ENCODE measurements at places on chromosomes 4 and X.
A peak's percentile ranks its signal among the peaks of the same experiment; 100 is the strongest.

DNA sequence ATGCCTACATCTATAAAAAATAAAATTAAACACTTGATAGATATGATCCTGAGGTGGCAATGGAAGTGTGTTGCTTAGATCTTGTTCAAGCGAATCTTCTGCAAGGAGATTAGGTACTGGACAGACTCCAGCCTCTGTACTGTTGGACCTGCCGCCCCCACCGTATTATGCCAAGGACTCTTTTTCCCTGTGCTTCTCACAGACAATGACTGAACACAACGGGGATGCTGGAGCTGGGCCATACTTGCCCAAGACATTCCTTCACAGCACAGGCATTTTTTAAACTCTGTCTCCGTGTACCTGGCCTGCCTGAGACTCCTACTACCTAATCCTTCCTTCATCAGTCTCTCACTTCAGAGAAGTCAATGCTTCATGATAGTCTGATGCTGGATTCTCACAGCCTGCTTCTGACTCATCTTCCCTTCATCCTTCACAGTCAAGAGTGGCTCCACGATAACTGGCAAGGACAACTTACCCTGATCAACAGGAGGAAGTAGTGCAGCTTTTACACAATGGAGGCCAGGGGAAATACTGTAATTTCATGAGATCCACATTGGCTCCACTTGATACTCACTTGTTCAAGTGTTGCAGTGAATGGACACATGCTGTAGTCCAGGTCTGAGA lies 754.6 kb upstream of the AGA start:
- DNase-seq = no peak

GRCh38 chr4:2101346-2102044 lies 42.4 kb downstream of the NAT8L start:
- no peak for DNase-seq

DNA sequence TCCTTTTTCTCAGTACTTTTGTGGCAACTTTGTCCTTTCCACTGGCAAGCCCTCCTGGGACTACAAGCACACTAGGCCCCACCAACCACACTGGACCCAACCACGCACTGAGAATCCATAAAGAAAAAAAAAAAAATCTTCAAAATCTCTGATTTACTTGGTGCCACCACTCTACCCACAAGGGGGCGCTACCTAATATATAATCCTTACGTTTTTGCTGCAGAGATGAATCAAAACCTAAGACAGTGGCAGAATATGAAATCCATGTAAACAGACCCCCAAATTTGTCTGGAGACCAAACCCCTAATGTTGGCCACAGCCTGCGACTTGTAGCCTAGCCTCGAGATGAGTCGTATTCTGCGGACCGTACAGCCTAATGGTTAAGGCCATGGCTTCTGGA lies 63.5 kb upstream of the ARHGAP36 start:
- DNase-seq = peak; percentile 33

GRCh38 chrX:14030174-14030530 lies 460 bp upstream of the GEMIN8 start:
- DNase-seq = no peak

DNA sequence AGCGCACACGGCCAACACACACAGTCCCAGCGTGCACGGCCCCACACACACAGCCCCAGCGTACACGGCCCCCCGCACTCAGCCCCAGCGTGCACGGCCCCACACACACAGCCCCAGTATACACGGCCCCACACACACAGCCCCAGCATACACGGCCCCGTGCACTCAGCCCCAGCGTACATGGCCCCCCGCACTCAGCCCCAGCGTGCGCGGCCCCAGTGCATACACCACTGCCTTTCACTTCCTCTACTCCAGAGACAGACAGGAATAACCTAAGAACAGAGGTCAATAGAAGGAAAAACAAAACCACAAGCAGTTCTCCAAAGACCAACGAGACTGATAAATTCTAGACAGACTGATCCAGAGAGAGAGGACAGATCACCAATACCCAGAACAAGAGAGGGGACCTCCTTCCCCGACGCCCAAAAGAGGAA lies 17.1 kb downstream of the GAK start:
- no peak for DNase-seq

DNA sequence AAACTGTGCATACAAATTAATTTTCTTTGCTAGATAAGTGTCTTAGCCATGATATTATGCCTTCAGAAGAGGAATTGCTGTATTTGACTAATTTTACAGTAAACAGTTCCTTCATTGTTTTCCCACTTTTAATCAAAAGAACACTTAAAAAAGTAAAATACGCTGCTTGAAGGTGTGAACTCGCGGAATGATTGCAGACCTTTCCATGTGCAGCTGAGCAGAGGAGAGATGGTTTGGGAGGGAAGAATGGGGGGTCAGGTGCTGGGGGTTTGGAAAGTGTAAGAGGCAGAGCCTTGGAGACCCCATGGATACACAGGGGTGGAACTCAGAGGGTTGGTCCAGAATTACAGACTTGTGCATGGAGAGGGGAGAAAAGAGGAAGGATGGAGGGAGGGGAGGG lies 15.3 kb downstream of the CYTL1 start:
- no peak for DNase-seq

DNA sequence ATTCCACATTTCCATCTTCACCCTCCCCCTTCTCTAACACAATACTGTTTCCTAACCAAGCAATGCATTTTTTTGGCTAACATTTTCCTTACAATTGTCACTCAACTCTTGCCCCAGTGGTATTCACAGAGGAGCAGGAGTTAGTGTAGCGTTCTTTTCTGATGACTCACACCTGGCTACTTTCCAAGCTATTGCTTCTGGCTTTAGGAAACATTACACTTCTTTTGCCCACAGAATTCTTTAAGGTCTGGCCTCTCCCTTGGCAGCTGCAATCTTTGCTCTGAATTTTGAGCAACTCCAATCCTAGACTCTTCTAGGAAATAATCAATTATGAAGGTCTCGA lies 27.5 kb upstream of the PDGFC start:
- DNase-seq = no peak

GRCh38 chr4:57190601-57191481 lies 80.7 kb upstream of the IGFBP7 start:
- DNase-seq = peak; percentile 38

DNA sequence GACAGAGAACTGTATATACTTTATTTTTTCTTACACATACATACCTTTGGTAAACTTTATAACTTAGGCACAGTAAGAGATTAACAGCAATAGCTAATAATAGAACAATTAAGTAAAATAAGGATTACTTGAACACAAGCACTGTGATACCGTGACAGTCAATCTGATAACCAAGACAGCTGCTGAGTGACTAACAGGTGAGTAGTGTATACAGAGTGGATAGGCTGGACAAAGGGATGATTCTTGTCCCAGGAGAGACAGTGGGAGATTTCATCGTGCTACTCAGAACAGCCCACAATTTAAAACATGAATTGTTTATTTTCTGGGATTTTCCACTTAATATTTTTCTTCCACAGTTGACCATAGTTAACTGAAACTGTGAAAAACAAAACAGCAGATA lies 411.8 kb downstream of the PPP1R2C start:
- no peak for DNase-seq

- DNase-seq = no peak
Observed at GRCh38 chr4:41000356-41000755, 214.0 kb downstream of the APBB2 start.

DNA sequence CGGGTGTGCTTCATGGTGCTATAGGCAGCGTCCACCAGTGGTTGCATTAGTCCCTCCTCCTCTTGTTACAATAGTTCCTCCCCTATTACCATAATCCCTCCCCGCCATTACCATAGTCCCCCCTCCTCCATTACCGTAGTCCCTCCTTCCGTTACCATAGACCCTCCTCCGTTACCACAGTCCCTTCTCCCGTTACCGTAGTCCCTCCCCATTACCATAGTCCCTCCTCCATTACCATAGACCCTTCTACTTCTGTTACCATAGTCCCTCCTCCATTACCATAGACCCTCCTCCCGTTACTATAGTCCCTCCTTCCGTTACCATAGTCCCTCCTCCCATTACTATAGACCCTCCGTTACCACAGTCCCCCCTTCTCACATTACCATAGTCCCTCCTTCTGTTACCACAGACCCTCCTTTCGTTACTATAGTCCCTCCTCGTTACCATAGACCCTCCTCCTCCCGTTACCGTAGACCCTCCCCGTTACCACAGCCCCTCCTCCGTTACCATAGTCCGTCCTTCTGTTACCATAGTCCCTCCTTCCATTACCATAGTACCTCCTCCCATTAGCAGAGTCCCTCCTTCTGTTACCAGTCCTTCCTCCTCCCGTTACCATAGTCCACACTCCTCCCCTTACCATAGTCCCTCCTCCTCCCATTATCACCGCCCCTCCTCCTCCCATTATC lies 129.6 kb downstream of the DHRSX start:
- DNase-seq = no peak

- DNase-seq = no peak
Observed at GRCh38 chr4:3246458-3247398, 2.2 kb upstream of the MSANTD1 start.

All from activated T-cell treated with anti-CD3 and anti-CD28 coated beads, Interleukin-2, amount 50 U/mL, for 48 hours (primary cell).